ENCODE measurements at places on chromosomes 2 and 18.
A peak's percentile ranks its signal among the peaks of the same experiment; 100 is the strongest.

DNA sequence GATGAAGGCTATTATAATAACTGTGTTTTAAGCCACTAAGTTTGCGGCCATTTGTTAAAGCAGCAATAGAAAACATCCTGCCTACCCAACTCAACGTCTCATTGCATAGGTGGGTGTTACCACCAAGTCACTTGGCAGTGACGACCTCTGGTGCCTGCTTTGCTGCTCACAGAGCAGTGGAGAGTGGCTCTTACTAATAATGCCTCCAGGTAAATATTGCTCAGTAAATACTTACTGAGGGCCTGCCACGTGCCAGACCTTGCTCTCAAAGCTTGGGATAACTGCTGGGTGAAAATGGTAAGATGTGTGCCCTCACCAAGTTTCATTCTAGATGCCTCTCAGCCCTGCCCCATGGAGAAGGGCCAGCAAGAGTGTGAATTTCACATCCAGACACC is 27.7 kb downstream of the ITGA6 start:
- no peak for DNase-seq

- no peak for DNase-seq
These were observed 37.4 kb downstream of the NCK2 start for GRCh38 chr2:105782123-105782522.

DNA sequence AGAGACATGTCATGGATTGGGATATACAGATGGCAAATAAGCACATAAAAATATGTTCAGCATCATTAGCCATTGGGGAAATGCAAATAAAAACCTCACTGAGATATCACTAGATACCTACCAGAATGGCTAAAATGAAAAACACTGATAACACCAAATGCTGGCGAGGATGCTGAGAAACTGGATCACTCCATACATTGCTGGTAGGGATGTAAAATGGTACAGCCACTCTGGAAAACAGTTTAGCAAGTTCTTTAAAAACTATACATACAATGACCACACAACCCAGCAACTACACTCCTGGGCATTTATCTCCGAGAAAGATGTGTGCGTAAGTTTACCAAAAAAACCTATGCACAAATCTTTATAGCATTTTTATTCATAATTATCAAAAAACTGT is 13.9 kb downstream of the PIAS2 start:
- no peak for DNase-seq

- DNase-seq: no peak
These were observed 121.3 kb downstream of the CDC42EP3 start for GRCh38 chr2:37550190-37550589.

- no peak for DNase-seq
These were observed 1442.6 kb downstream of the SUCLG1 start for GRCh38 chr2:83016343-83017110.

DNA sequence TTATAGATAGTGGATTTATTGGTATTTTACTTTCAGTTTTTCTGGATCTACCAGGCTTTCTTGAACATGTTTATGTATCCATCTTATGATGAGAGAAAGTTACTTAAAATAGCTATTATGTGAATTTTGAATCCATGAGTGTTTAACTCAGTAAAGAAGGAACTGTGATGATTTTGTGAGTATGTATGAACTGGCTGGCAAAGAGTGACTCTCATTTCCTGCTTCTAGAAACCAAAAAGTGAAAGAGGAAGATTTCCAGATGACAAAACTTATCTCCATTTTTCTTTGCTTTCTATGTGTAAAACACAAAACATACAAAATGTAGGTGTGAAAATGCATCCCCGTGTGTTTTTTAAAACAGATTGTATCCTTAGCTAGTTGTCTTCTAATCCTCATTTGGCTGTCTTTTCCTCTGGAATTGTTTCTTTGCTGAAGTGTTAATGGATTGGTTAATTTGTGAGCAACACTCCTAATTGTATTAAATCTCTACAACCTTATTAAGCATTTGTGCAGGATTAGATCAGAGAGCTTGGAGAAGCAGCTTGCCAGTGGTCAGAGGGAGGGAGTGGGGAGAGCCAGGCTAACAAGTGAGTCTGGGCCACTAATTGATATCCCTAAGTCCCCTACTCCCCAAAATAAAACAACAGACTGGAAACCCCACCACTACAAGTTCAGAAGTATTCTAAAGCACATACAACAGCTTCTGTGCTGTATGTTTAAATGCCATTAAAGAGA is 23.9 kb downstream of the PTPRM start:
- DNase-seq: no peak

DNA sequence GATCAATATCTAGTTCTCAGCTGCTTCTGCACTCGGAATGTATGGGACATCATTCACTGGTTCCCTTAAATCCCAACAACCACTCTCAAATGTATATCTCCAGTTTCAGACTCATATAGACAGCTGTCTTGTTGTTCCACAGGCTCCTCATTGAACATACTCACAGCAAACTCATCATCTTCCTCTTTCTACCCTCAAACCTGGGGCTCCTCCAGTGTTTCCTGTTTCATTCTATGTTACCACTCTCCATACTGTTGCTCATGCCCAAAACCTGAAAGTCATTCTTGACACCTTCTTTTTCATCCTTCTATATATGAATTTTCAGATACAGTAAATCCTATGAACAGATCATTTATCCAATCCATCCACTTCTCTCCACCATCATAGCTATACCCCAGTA is 18.7 kb upstream of the REL start:
- no peak for DNase-seq

DNA sequence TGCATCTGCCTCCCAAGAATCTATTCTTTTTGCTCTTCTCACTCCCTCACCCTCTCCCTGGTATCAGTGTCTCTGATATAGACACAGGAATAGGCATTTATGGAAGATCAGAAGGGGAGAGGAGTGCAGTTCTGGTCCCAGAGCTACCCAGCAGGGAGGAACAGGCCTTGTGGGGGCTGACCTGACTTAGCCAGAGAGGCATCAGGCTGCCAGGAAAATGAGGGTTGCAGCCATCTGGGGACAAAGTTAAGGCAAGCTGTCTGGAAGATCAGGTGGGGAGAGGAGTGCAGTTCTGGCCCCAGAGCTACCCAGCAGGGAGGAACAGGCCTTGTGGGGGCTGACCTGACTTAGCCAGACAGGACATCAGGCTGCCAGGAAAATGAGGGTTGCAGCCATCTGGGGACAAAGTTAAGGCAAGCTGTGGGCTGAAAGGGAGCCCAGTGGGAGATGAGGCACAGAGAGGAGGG is 69.9 kb upstream of the HK2 start:
- no peak for DNase-seq

- no peak for DNase-seq
These were observed 30.7 kb upstream of the ERCC3 start for GRCh38 chr2:127324635-127325034.

DNA sequence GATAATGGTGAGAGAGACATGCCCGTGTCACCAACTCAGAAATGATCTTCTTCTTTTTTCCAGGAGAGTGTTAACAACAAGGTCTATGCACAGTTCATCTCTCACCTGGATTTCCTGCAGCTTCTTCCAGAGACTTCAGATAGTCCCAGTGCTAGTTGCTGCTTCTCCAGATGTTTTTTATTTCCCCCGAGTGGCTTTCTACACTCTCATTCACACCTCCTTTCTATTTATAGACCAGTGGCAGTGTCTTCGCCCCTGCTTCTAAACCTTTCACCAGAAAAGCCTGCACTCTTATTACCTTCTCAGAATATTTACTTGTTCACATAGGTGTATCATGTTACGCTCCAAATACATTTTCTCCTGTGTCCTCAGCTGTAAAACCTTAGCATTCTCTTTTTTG is 558.8 kb upstream of the CHAC2 start:
- no peak for DNase-seq

GRCh38 chr2:203240491-203240890 is 1.7 kb downstream of the CYP20A1 start:
- no peak for DNase-seq

DNA sequence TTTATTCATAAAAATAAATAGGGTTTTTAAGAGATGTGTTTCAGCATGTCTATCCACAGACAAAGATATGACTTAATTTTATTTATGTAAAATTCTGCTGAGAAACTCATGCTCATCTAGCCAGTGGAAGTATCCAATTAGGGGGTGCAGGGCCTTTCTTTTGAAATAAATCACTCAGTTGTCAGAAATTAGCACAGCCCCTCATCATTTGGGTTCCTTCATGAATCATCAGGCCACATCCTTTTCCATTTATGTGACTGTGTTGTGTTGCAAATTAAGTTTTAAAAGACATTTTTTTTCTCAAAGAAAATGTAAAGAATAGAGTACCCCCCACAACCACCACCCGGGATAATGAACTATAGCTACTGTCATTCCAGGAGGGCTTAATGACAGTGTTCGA is 185.8 kb downstream of the NRP2 start:
- DNase-seq: no peak

DNA sequence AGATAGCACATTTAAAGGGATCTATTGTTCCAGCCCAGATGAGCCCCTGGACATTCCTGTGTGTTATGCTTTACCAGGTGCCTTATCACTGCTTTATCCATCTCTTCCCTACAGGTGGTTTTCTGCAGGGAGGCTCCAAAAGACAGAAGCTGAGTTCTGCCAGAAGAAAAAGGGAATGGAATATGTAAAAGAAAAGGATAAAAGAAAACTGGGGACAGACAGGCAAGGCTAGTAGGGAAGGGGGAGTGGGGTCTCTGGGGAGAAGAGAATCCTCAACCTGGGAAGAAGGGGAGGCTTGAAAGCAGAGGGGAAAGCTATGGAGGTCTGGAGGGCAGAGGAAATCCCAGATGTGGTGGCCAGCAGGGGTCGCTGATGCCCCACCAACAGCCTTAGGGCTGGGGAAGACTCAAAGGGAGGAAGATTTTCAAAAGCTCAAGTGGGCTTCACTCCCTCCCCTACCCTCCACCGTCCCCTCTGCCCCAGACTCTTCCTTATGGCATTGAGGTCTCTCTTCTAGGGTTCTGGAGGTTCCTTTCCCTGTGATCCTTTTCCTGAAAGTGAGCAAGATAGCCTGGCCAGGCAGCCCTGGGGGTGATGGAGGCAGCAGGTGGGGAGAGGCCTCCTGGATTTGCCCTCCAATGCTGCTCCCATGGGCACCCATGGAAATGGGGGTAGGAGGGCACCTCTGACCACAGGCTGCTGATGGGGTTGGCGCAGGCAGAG is 178.1 kb upstream of the PKDCC start:
- DNase-seq: peak; percentile 37

DNA sequence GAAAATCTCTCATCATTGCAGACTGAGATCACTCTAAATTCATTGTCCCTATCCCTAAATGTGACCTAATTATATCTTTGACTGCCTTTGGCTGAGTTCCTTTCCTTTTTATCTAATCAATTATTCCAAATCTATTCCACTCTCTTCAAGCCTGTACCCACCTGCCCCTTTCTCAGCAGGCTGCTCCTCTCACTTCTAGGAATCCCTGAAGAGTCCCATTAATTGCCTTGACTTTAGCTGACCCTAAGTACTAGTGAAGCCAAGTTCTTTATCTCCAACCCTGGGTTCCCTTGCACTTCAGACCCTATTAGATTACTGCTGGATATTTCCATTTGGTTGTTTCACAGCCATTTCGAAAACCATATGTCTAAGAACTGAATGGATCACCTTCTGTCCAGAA is 102.8 kb downstream of the GREB1L start:
- DNase-seq: no peak

DNA sequence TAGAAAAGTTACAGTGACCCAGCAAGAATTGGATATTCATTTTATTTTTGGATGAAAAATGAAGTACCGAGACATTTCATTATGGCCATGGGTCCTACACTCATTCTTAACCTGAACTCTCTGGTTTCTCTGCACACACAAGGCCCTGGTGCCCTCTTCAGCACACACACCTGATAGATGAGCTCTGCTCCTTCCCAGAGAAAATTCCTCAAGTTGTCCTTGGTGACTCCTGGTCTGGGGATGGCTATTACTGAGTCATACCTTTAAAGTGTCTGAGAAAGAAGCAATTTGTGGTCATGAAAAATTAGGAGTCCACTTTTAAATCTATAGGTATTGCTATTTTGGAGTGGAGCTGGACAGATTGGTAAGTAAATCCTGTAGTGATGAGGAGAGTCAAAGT is 311.5 kb downstream of the CDH2 start:
- no peak for DNase-seq
